ENCODE measurements at places on chromosomes 7 and 10. TPM values are rescaled to one million over a fixed set of nuclear protein-coding genes. Genes with fewer than 3 reads are reported as not detected.

SPDYE16 gene
- total RNA-seq: not detected

HYAL4 gene
- 0.39 TPM for total RNA-seq

LIPJ gene
- not detected for total RNA-seq

FAM24B gene
- total RNA-seq: 3.2 TPM

GIMAP5 gene
- 255 TPM for total RNA-seq

EMX2 gene
- not detected for total RNA-seq

AMZ1 gene
- not detected for total RNA-seq

VPS37D gene
- 3.8 TPM for total RNA-seq

LDB3 gene
- total RNA-seq: not detected

GRCh38 chr10:10819206-10819856 is 198.3 kb upstream of the CELF2 start:
- DNase-seq: no peak

DNA sequence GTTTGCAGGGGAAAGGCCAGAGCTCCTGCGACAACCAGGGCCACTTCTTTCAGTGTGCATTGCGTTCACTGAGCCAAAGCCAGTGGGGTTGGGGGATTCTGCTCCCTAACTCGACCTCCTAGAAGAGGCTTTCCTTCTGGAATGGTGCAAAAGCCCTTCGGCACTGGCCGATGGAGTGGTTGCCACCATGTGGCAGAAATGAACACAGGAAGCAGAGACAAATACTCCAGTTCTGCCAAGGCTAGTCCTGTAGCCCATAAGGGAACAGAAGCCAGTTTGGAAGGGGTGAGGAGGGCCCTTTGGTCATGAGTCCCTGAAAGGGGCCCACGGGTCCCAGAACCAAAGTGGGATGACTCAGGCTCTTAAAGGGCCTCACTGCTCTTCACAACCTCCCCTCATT is 29.7 kb upstream of the ACSL5 start:
- DNase-seq: no peak

DNA sequence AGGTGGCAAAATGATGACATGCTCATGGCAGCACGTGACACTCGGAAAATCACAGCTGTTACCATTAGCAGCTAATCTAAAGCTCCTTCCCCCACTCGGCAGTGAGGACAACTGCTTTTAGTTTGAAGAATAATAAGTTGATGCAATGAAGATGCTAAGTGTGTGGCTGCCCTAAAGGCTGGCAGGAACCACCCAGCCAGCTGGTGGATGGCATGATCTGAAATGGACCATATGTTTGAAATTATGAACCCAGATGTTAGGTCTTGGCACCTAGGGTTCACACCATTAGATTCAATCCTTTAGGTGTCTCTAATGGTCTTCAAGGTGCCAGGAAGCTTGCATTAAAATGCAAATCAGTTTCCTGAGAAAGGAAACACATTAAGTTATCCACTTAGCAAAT is 230.1 kb downstream of the WDR11 start:
- no peak for DNase-seq

DNA sequence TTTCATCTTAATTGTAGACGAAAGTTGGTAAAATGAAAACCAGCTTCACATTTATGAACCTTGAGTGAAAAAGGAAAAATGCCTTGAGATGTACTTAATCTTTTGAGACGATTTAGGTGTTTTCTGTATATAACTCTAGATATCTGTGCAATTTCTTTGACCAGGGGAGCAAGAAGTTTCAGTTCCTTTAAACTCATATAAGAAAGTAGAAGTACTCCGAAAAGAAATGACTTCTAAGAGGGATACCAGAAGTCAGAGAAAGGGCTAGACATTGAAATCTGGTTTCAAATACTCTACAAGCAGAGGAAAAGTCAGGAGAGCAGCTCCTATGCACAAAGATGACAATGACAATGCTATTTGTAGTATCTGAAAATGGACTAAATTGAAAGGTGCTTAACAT is 303.7 kb downstream of the BAMBI start:
- DNase-seq: no peak

DNA sequence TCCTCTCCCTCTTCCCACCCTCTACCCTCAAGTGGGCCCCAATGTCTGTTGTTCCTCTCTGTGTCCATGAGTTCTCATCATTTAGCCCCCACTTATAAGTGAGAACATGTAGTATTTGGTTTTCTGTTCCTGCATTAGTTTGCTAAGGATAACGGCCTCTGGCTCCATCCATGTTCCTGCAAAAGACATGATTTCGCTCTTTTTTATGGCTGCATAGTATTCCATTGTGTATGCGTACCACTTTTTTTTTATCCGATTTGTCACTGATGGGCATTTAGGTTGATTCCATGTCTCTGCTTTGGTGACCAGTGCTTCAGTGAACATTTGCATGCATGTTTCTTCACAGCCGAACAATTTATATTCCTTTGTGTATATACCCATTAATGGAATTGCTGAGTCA is 51.7 kb upstream of the ATP6V0A4 start:
- no peak for DNase-seq

DNA sequence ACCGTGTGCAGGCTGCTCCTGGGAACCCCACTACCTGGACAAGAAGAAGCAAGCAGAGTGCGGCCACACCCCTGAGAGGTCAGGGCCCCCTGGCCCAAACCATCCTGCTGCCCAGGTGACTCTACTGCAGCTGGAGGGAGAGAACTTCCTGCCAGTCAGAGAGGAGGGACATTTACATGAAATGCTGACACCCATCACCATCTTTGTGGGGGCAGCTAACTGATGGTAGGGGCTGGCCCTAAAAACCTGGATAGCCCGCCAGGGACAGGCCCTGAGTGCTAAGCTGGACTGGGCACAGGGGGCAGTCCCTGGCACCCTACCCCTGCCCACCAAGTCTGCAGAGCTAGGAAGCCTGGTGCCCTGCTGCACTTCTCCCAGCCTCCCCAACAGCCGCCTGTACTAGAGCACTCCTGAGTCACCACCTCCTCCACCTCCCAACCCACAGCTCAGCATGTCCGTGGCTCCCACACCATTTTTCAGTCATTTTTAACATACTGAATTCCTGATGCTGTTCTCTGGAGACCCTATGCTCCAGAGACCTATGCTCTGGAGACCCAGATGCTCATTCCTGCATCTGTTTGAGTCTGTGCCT is 27.5 kb downstream of the DPCD start:
- DNase-seq: no peak

DNA sequence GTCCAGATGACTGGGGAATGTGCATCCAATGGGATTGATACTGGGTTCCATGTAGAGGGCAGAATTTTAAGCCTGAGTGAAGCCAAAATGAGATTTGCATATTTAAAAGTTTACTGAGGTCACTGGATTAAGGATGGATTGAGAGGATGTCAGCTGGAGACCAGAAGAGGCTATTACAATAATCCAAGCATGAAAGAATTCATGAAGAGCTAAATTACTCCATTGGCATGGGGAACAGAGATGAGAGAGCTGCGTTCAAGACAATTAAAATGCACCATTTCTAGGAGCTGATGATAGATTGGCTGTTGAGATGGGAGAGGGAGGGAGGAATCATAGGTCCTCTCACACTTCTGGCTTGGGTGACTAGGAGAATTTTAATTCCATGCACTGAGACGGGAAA is 158.5 kb downstream of the JCAD start:
- no peak for DNase-seq

DNA sequence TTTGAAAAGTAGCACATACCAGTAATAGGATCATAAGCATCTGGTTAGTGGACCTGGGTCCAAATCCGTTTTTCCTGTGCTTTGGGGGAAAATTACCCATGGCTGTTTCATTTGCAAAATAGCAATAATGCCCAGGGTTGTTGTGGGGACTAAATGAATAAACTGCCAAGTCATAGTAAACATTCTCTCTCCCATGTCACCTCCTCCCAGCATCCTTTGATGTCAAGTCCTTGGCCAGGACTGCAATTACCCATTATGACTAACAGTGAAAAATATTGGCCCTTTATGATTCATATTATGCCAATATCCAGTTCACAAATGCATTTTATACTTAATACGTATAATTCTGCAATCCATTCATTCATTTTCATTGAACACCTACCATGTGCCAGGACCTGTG is 23.0 kb downstream of the TOMM7 start:
- DNase-seq: no peak

GRCh38 chr10:27998178-27998953 is 513 bp downstream of the ODAD2 start:
- DNase-seq: no peak

DNA sequence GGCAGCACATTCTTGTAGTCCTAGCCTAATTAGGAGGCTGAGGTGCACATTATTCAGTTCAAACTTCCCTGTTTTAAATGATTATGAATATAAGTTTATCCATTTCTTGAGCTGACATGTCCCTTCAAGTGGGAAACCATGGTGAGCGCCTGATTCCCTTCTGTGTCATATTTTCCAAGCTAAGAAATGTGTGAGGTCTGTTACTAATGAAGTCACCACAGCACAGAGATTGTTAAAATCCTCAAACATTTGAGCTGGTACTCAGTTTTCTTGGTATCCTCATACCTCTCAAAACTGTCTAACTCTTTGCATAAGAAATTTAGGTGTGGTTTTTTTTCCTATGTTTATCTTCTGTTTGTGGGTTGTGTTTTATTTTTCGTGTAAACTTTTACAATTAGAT is 926.8 kb downstream of the GATA3 start:
- DNase-seq: no peak

DNA sequence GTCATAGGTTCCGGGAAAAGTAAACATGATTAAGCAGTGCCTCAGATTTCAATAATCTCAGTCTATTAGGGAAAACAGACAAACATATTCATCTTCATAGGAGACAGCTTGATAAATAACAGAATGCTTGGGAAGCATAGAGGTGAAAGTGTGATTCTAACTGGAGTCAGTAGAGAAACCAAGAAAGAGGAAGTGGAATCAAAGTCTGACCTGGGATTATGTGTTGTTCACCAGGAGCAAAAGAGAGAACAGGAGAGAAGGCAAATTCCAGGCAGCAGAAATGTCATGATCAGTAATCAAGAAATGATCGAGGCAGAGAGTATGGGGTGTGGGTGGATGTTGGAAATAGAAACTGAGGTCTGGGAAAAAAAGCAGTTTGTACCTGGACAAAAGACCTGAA is 43.7 kb downstream of the DGKB start:
- no peak for DNase-seq

DNA sequence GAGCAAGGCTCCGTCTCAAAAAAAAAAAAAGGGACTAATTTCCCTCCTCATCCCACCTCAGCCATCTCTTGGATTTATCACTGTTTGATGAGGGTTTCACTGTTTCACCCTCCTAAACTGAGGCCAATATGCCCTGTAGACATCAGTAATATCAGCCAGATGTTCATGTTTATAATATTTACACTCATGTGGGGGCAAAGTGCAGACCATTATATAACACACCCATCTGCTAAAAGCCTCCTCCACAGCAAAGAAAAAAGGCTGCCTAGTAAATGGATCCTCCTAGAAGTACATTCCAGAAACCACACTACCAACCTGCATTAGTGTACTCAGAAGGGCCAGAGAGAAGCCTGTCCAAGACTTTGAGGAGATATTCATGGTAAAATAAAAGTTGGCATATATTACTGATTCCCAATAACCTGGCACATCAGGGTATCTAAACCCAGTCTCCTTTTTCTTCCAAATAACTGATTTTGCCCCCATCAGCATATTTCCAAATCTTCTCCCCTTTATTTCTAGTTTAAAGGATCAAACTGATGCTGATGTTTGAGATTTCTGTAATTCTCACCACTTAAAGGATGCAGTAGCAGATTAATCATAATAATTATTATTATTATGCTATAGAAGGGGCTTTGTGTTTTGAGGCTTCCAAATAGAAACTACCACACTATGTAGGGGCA is 55.1 kb downstream of the LGI1 start:
- no peak for DNase-seq

DNA sequence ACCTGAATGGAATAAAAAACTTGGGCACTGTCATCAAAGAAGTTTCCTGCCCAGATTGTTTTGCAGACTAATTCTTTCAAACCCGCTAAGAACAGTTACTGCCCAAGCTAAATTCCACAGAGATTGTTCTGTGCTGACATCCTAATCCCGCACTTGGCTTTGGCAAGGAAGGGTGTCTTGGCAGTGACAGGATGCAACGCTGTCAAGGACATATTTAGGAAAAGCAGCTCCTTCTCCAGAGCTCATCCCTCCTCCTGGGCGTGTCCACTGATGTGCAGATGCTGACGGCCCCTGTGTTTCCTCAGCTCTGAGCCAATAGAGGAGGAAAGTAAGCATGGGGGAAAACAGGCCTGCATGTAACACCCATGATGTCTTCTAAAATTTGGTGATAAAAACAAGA is 74.2 kb downstream of the EEPD1 start:
- no peak for DNase-seq

- DNase-seq: no peak
Measured at GRCh38 chr10:124995605-124996004, 53.7 kb downstream of the ZRANB1 start.

DNA sequence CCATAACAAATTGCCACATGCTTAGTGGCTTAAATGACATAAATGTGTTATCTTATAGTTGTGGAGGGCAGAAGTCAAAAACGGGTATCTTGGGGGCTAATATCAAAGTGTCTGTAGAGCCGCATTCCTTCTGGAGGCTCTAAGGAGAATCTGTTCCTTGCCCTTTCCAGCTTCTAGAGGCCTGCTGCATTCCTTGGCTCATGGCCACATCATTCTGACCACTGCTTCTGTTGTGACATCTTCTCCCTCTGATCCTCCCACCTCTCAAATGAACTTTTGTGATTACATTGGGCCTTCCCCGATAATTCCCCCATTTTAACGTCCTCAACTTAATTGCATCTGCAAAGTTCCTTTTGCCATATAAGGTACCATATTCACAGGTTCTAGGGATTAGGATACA is 76.1 kb downstream of the CYP26A1 start:
- no peak for DNase-seq

DNA sequence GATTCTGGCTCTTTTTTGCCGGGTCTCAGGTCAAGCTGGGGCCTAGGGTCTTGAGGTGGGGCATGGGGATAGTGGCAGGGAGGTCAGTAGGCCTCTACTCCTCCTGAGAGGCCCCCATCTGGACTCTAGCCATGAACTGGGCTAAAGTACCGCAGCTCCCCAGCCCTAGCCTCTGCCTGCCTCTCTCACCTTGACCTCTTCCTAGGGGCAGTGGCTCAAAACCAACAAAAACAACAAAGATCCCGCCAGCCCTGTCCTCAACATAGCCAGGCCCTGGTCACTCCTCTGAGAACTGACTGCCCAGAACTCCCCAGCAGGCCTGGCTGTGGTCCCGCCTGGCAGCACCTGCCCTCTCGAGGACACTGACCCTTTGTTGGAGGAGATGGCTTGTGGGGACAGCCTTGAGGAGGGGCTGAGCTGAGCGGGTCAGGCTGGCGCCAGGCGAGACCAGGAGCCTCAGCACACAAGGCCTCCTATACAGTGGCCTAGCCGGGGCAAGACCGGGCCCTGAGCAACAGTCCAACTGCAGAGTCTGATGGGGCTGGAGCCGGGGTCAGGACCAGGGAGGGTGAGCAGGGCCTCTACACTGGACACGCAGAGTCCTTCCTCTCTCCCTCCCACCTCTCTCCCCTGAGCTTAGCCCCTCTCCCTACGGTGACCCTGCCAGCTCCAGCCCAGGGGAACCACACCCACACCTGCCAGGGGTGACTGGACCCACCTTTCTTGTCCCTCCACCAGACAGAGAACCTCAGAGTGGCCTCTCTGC is 11.6 kb upstream of the PPIF start:
- no peak for DNase-seq

GRCh38 chr7:99407872-99408378 is 472 bp downstream of the PDAP1 start:
- DNase-seq: peak; percentile 78

Data from dermis microvascular lymphatic vessel endothelial cell (primary cell).